ENCODE measurements at places on chromosomes 16 and 17. TPM values are rescaled to one million over a fixed set of nuclear protein-coding genes. Genes with fewer than 3 reads are reported as not detected.
A peak's percentile ranks its signal among the peaks of the same experiment; 100 is the strongest.

The CCDC40 gene
- total RNA-seq: 1.1 TPM

GRCh38 chr17:33019161-33019890 lies 27.7 kb downstream of the SPACA3 start:
- DNase-seq: no peak

The CCL3 gene
- total RNA-seq: not detected

DNA sequence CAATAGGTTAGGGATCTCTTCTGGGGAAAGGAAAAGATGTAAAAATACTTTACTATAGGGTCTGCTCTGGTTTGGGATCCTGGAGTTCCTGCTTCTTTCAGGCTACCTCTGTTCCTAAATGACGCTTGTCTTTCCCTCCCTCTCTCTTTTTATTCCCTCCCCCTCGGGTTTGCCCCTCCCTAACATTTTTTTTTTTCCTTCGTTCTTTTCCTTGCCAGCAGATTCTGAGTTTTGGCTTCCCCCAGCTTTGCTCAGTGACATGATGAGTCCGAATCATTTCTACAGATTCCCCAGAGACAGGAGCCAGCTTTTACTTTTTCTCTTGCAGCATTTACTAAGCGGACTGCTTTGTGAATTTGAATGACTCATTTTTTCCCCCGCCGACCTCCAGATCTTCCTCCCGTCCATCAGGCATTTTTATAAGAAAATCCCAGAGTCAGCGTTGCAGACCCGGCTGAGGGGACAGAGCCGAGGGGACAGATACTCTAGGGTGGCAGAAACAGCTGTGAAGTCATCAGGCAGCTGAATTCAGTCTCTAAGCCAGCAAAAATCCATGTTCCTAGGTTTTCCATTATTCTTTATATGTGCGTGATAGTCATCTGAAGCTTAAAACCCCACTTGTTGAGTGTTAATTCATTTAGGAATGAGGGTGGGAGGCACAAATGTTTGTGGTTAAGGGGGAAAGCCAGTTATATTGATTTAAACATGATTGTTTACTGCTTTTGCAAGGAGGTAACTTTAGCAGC lies at the start of gene TMEM100:
TSS of gene TMEM100 (minus strand) at position 123 of the 746 bp plus-strand sequence. CDS start 1,794 bp downstream, outside the sequence.
- DNase-seq: peak; percentile 47

DNA sequence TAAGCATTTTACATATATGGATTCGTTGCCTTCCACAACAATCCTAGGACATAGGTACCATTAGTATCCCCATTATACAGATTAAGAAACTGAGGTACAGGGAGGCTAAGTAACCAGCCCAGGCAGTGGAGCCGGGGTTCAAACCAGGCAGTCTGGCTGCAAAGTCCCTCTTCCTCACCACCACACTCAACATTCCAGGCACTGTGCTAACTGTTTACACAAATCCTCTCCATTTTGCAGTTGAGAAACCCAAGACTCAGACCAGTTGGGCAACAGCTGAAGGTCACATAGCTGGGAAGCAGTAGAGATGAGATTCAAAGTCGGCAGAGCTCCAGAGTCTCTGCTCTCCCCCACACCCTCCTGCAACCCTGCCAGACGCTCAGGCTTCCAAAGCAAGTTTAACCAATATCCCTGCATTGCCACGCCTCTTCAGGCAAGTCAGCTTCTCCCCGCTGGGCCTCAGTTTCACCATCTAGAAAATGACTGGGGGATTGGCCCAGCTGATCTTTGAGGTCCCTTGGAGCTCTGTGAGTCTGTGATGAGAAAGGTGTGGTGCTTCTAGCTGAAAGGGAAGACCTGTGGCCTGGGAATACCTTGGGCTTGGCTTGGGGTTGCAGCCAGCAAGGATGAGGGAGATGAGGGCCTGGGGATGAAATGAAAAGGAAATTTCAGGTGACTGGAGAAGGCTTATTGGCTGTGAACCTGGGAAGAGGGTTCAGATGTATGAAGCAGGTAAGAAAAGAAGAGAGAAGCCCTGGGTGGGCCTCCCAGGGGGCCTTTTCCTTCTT lies 14.0 kb downstream of the CCR7 start:
- DNase-seq: no peak

DNA sequence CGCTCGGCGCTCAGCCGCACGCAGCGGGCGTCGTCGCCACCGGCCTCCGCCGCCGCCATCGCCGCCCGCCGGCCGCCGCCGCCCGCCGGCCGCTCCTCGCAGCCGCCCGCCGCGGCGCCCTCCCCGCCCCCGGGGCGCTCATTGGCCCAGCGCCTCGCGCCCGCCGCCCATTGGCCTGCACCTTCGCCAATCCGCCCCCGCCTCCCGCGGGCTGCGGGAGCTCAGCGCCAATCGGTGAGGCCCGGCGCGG lies at the start of gene PGP:
TSS of gene PGP (minus strand) at position 122 of the 250 bp plus-strand sequence. CDS start at position 59, 63 bp downstream.
- no peak for DNase-seq

GRCh38 chr17:71632328-71632727 lies 488.5 kb upstream of the SOX9 start:
- DNase-seq: peak; percentile 98

The G6PC1 gene
- not detected for total RNA-seq

GRCh38 chr16:85556456-85557082 lies 56.6 kb upstream of the GSE1 start:
- DNase-seq: no peak

DNA sequence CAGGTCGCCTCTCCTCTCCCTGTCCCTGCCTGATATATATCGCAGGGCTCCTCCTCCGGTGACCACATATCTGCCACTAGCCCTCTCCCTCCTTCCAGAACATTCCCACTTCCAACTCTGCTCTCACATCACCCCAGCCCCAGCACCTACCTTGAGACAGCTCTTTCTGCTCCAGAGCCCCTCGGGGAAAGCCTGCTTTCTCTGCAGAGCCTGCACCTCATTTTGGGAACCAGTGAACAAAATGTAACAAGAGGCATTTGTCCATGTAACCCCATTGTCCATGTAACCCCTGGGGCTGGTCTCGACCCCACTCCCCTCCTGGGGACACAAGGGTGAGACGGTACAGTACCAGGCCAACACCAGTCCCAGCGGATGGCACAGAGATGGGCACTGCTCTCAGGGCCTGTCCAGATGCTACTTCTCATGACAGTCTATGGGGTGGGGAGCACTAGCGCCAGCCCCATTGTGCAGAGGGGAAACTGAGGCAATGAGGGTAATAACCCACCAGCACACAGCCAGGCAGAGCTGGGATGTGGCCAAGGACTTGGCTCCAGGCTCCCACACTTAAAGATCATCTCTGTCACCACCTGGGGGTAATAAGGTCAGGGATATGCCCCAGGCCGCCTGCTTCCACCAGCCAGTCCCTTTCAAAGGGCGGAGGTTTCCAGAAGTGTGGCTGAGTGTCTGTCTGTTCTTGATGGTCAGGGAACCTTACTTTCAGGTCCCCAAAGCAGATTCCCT lies 42.9 kb downstream of the TBC1D16 start:
- DNase-seq: no peak

DNA sequence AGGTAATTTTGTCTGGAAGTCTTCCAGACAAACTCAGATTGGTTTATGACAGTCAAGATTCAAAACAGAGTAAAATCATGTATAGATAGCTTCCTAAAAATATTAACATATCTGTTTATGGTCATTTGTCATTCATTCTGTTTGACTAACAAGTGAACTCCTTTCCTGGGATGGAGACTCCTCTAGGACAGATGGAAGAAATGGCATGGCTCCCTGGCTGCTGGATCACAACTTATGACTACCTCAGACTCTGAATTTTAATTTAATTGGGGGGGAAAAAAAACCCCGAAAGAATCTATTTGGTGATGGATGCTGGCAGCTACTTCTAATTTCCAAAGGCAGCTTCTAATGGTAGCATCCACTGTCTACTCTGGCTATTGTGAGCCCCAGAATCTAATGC lies 34.6 kb downstream of the PHLPP2 start:
- no peak for DNase-seq

- DNase-seq: peak; percentile 83
Observed at GRCh38 chr16:27217256-27217655, 13.9 kb downstream of the KDM8 start.

GRCh38 chr16:29734786-29735185 lies 11.0 kb downstream of the C16orf54 start:
- DNase-seq: no peak

GRCh38 chr17:33803686-33804085 lies 451.4 kb upstream of the CCL2 start:
- no peak for DNase-seq

GRCh38 chr17:35001549-35001948 lies 21.2 kb downstream of the LIG3 start:
- DNase-seq: no peak

- no peak for DNase-seq
Observed at GRCh38 chr16:81817789-81818567, 38.9 kb downstream of the PLCG2 start.

- DNase-seq: no peak
Observed at GRCh38 chr16:26863931-26864330, 202.8 kb upstream of the C16orf82 start.

The IQCK gene
- 11.7 TPM for total RNA-seq

DNA sequence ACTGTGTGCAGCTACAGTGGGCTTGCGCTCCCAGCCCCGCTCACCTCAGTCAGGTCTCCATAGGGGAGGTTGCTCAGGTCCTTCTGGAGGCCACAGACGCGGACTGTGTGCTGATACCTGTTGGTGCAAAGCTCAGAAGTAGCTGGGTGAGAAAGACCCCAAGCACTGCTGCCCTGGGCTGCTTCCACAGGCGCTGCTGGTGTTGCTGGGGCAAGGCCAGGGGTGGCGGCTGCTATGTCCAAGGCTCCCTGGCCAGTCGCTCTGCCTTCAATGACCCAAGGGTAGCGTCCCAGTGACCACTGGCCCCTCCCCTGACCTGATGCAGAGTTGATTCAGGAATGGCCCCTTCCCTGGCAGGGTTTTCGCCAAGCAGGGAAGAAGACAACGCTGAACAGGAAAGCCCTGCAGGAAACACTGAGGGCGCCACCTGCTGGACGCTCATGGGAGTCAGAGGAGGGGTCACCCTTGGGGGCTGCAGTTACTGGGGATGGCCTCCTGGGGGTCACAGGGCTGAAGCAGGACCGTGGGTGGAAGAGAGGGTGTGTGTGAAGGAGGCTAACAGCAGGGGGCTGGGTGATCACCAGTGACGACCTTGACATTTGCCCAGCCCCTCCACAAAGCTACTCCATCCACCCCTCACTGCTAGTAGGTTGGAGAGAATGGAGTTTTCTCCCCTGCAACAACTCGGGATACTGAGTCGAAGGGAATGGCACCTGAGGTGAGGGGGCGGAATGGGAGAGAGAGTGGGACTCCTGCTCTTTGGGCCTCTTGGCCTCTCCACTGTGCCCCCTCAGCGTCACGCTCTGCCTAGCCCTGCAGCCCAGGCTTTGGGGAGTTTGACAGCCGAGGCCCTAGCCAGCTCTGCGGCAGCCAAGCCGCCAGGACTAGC lies 38.3 kb downstream of the ABCC12 start:
- DNase-seq: peak; percentile 46

The TMEM98 gene
- not detected for total RNA-seq

The TLCD3B gene
- total RNA-seq: 0.38 TPM

Measured in A172 (cell line).